ENCODE measurements at places on chromosomes 4 and X.

DNA sequence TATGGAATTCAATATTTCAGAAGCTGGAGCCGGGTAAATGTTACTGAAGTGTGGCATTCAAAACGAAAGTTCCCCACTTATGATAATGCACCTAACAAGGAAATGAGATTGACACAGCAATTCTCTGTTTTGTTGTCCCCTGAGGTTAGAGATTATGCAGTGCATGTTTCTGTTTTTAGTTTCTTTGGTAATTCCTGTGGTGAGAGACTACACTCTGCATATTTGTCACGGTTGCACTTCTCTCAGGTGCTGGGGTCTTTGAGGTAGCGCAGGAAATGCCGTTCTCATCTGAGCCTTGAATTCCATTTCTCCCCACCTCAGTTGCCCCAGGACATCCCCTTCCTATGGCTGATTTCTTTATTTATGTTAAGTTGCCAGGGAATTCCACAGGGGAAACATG, 15.3 kb upstream of the BEND4 start:
- DNase-seq, result no peak

- DNase-seq, result no peak
These were observed 35.5 kb upstream of the CCKAR start for GRCh38 chr4:26525771-26526150.

DNA sequence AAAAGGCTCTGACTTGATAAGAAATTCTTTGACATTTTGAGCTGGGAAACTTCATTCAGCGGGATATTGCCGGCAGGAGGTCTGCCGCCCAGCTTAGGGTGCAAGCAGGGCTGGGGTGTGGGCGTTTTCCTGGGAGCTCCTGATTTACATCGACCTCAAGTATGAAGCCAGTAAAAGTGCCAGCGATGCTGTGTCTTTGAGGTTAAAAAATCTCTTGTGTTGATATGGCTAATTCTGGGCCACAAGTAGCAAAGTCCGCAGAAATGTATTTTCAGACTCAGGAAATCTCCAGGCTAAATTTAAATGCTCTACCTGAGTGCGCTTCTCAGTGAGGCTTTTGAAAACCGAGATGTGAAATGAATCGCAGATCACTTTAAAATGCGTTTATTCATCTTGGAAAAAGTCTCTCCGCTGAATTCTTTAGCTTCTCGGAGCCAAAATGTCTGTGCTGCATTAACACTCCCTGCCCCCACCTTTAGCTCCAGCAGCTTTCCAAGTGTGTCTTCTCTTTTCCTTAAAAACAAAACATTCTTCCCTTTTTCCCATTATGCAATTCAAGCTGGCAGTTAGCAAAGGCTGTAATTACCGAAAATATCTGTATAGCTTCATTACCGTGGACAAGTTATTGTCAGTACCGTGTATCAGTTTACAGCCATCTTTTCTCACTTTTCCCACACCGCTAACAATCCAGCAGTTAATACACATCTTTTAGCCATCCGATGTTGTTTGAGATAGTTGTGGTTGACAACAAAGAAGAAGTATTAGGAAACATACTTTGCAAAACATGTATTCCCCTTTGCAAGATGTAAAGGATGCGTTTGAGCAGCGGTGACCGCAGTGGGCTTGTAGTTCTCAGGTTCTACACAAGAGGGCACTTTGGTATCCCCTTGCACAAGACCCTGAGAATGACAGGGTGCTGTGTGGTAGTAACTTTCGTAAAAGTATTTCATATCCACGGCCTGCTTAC, 136.0 kb upstream of the STX18 start:
- DNase-seq, result peak; percentile 21

- DNase-seq, result no peak
These were observed 1.1 kb downstream of the CFAP299 start for GRCh38 chr4:80336582-80336981.

GRCh38 chrX:68490644-68491043, 8.2 kb upstream of the YIPF6 start:
- no peak for DNase-seq

DNA sequence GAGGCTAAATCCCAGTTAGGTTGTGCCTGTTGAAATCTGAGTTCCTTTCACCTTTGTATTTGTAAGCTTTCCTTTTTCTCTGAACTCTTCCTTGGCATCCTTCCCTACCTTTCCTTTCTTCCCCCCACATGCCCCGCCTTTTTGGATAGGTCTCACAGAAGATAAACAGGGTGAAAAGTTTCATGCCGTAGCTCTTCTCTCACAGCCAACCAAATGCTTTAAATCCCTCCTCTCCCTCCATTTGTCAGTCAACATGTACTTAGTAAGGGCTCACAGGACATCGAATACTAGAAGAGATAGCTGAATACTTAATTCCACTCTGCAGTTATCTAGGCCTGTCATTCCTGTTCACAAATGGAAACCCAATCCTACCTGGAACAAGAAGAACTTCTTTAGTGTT, 107.1 kb upstream of the BMPR1B start:
- DNase-seq, result no peak

DNA sequence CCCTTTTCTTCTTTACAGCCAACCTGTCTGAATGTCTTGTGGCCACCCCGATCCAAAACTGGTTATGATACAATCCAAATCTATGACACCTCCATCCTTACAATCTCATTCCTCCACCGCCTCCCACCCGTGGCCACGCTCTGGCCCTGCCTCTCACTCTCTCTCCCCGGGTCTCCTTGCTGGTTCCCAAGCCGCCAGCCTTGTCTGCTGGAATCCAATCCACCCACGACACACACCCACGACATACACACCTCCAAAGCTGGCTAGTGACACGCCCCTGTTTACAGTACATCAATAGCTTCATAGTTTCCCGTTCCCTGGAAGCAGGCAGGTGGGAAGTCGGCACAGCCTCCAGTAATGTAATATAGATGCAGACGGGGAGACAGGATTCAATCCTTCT, 99.0 kb downstream of the WFS1 start:
- DNase-seq, result no peak

DNA sequence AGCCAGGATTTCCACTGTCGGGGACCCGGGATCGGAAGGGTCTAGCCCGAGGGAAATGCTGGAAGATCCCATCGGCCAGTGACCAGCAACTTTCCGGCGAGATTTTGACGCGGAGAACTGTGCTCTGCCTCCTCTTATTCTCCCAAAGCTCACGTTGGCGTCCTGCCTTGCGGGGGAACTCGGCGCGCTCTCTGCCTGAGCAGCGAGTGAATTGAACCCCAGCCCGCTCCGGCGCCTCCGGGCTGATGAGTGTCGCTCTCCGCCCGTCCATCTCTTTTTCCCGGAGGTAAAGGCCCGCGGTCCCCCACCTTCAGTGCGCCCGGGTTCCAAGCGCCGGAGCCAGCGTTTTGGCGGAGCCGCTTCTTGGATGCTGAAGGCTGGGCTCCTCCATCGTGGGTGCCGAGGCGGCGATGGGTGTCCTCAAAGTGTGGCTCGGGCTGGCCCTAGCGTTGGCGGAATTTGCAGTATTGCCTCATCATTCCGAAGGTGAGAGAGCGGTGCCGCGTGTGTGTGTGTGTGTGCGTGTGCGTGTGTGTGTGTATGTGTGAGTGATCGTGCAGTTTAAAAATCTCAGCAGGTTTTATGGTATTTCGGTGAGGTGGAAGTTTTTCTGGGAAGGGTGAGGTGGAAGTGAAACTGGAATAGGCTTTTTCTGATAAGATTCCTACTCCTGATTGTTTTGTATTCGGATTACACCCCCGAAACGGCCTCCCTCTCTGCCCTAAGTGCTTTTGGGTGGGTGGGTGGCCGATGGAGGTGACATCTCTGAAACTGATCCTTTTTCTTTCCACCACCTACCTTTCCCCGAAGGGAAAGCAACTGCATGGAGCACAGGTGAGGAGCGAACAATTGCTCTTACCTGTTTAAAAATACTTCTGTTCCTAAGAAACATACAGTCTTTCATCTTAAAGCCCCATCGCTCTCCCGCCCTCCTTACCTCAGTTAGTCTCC, 752 bp downstream of the FRAS1 start:
- no peak for DNase-seq

DNA sequence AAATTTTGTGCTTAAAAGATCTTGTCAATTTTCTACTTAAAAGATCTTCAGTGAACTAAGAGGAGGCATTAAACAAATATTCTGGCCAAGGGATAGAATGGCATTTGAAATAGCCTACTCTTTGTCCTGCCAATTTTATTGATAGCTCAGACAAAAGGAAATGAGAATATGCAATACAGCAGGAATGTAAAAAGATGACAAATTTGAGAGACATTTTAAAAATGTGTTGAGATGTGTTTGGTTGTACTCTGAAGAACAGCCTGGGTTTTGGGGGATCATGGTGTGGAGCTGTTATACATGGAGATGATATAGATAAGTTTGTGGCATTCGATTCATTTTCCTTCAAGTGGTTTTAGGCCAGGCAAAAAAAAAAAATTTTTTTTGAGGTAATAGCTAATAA, 11.6 kb upstream of the MAD2L1 start:
- DNase-seq, result no peak

DNA sequence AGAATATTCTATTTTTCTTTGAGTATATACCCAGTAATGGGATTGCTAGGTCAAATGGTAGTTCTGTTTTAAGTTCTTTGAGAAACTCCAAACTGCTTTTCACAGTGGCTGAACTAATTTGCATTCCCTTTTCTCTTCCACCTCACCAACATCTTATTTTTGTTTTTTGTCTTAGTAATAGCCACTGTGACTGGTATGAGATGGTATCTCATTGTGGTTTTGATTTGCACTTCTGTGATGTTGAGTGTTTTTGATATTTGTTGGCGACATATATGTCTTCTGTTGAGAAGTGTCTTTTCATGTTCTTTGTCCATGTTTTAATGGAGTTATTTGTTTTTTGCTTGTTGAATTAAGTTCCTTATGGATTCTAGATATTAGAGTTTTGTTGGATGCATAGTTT, 24.4 kb downstream of the AIMP1 start:
- DNase-seq, result no peak

- DNase-seq, result no peak
These were observed 22.4 kb downstream of the GAB1 start for GRCh38 chr4:143358923-143359643.

DNA sequence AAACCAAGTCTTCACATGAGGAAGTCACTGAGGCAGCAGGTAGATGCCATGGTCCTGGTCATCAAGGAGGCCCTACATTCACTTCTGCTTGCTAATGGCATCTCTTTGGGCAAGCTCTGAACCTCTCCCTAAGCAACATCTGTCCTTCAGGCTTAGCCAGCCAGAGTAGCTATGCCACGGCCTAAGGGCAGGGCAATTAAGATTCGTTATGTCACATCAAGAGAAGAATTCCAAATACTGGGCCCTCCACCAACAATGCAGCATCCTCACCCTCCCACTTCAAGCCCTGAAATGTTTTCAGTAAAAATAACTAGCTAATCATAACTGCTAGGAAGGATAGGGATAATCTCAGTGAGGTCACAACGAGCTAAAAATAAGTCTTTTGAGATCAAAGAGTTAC, 120.7 kb upstream of the HCCS start:
- DNase-seq, result no peak

- DNase-seq, result no peak
These were observed 18.6 kb downstream of the PI4K2B start for GRCh38 chr4:25252230-25253070.

GRCh38 chrX:20225488-20225833, 41.2 kb downstream of the RPS6KA3 start:
- no peak for DNase-seq

DNA sequence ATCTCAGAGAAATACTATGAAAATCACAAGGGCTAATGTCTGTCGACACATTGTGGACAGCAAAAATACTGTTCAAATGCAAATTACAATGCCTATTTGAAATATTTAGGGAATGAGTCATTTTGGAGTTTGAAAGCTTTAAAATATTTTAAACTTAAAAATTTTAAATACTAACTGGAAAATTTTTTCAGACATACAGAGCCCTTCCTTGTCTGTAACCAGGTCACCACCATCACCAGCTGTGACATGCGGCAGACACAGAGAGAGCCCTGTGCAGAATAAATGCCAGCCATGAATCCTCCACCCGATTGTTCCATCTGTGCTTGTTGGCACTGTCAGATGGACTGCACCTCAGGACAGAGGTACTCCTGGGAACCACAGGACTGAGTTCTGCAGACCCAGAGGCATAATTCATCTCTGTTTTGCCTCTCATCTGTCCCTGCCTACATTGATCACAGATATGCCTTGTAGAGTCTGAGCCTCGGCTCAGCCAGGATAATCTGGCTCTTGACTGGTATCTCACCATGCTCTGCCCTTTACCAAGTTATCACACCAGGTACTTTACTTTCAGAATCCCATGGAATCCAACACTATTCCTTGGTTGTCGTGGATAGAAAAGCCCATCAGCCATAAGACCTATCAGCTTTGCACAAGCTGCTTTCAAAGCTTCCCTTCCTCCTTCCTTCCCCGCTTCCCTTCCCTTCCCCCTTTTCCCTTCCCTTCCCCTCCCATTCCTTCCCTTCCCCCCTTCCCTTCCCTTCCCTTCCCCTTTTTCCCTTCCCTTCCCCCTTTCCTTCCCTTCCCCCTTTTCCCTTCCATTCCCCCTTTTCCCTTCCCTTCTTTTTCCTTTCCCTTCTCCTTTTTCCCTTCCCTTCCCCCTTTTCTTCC, 67.2 kb downstream of the TBC1D9 start:
- DNase-seq, result no peak

DNA sequence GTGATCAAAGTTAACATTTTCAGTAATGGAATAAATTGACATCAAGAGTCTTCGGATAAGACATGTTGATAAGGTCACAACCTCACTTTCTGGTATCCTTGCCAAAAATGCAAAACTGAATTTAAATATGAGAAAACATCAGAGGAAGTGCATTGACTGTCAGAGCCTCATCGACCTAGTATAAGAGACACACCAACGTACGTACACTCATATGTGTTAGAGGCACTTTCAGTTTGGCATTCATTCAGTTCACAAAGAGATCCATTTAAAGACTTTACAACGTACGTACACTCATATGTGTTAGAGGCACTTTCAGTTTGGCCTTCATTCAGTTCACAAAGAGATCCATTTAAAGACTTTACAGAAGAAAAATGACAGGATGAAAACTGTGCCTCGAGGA, 280.3 kb downstream of the INPP4B start:
- no peak for DNase-seq

DNA sequence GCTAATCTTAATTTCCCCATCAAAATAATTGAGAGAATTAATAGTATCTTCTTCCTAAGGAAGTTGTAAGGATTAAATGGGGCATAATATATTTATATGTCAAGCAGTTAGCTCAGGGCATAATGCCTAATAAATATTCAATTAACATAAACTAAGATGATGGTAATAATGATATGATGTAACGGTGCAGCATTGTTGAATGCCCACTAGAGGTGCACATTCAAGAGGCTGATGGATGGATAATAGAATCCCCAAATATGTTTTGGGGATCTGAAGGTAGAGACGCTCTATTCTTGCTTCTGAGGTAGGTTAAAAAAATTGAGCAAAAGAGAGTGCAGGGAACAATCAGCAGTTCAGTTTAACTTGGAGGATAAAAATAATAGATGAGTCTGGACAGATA, 37.1 kb downstream of the ATOH1 start:
- DNase-seq, result no peak

GRCh38 chrX:32408389-32408788, 803.0 kb downstream of the DMD start:
- DNase-seq, result no peak

GRCh38 chr4:72977936-72978485, 91.5 kb downstream of the COX18 start:
- no peak for DNase-seq

- no peak for DNase-seq
These were observed 37.3 kb upstream of the LPAR4 start for GRCh38 chrX:78710171-78710570.

Measured in hypothalamus (tissue), 51 donors.